Hair follicular keratinocyte (primary cell): ENCODE measurements at places on chromosomes 1 and 21. TPM values are rescaled to one million over a fixed set of nuclear protein-coding genes. Genes with fewer than 3 reads are reported as not detected.

Gene RGS13
- not detected in 2 replicates for total RNA-seq

Gene PRR9
- not detected in 2 replicates for total RNA-seq

Gene LDLRAD1
- not detected in 2 replicates for total RNA-seq

Gene VASH2
- 0.04 TPM in 1 of 2 replicates, not detected in the other for total RNA-seq

Gene KCNJ9
- not detected in 2 replicates for total RNA-seq

Gene EXTL1
- total RNA-seq: not detected in 2 replicates

Gene ASPM
- total RNA-seq: 9.4 and 27.5 TPM in 2 replicates

Gene GCLM
- total RNA-seq: 29.0 and 30.3 TPM in 2 replicates

Gene C1orf52
- total RNA-seq: 12.5 and 15.3 TPM in 2 replicates

Gene CCDC185
- total RNA-seq: not detected in 2 replicates

Gene KRTAP6-1
- not detected in 2 replicates for total RNA-seq

Gene ZSWIM5
- total RNA-seq: not detected in 2 replicates

Gene CBR1
- 225 and 377 TPM in 2 replicates for total RNA-seq

Gene NBPF4
- not detected in 2 replicates for total RNA-seq

Gene MTARC1
- 4.8 and 5.2 TPM in 2 replicates for total RNA-seq

Gene TNNT2
- not detected in 2 replicates for total RNA-seq

Gene AGRN
- 211 and 412 TPM in 2 replicates for total RNA-seq

Gene C8A
- total RNA-seq: not detected in 2 replicates

Gene SLAMF6
- not detected in 2 replicates for total RNA-seq

Gene CDC20
- total RNA-seq: 63.1 and 277 TPM in 2 replicates

Gene OR10Z1
- not detected in 2 replicates for total RNA-seq

Gene HENMT1
- 1.6 and 6.7 TPM in 2 replicates for total RNA-seq
